ENCODE measurements at places on chromosomes 16 and 17.
A peak's percentile ranks its signal among the peaks of the same experiment; 100 is the strongest.

DNA sequence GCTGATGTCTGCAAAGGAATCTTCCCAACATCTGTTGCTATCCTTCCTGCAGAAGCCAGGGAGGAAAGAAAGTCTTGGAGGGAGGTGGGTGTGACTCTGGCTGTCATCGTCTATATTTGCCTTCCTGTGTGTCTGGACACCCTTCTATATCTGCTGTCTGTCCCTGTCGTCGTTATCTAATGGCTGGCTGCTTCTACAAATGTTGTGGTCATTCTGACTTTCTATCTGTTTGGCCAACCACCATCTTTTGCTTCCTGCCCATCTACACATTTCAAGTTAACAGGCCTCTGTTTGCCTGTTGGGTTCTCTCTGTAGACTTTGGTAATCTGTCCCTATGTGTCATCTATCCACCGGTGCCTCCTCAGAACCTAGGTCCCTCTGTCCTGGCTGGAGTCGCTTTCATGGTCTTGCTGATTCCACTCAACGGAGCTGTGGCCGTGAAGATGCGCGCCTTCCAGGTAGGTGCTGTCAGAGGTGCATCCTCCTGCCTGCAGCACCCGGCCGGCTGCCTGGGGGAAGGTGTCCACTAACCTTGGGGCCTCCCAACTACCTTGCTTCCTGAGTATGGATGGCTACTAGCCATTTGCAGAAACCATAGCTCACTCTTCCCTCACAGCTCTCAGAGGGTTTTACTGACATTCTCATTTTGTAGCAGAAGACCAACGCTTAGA is 30.2 kb downstream of the ABCC3 start:
- no peak for DNase-seq

GRCh38 chr17:18254888-18255649 is 3.5 kb downstream of the FLII start:
- no peak for DNase-seq

DNA sequence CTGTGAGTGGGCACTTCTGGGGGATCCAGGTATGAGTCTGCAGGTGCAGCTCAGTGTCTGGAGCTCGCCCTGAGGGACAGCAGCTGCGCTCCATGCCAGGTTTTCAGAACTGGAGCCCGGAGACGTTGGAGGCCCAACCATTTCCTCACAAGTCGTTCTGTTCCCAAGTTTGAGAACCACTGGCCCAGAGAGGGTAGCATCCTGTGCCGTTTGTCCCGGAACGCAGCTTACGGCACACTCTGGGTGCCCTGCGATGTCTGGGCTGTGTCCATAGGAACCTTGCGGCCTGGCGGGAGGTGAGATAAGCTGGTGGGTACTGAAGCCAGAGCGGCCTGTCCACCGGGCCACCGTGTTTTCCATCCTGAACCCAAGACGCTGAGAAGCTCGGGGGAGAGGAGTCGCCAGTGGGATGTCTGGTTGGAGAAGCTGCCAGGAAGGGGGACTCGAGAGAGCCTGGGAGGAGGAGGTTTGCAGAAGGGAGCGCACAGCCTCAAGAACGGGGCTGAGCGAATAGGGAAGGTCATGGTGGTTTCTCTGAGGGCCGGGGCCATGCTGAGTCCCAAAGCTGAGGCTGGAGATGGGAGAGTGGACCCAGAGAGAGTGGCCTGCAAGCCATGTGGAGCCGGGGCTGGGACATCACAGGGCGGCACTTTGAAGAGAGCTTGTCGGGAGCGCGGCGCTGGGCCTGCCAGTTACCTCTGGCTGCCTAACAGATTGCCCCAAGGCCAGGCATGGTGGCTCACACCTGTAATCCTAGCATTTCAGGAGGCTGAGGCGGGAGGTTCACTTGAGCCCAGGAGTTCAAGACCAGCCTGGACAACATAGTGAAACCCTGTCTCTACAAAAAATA is 211.0 kb upstream of the GSE1 start:
- no peak for DNase-seq

DNA sequence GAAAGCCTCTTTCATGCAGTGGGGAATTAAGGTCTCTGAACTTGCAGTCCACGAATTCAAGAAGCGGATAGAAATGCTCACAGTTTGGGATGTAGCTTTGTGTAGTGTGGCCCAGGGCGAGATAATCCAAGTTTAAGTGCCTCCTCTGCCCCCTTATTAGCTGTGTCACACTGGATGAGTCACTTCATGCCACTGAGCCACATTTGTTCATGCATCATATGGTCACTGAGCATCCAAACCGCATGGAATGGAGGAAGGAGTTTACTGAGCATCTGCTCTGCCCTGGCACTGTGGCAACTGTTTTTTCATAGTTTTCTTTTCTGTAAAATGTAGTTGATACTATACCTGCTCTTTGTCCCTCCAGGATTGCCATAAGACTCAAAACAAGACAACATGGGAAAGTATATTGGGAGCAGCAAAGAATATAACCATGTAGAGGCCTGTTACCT is 15.1 kb upstream of the DHX8 start:
- no peak for DNase-seq

GRCh38 chr16:17518441-17518840 is 47.7 kb upstream of the XYLT1 start:
- peak; percentile 44 for DNase-seq

GRCh38 chr17:5759501-5759925 is 175.2 kb upstream of the NLRP1 start:
- DNase-seq = no peak

DNA sequence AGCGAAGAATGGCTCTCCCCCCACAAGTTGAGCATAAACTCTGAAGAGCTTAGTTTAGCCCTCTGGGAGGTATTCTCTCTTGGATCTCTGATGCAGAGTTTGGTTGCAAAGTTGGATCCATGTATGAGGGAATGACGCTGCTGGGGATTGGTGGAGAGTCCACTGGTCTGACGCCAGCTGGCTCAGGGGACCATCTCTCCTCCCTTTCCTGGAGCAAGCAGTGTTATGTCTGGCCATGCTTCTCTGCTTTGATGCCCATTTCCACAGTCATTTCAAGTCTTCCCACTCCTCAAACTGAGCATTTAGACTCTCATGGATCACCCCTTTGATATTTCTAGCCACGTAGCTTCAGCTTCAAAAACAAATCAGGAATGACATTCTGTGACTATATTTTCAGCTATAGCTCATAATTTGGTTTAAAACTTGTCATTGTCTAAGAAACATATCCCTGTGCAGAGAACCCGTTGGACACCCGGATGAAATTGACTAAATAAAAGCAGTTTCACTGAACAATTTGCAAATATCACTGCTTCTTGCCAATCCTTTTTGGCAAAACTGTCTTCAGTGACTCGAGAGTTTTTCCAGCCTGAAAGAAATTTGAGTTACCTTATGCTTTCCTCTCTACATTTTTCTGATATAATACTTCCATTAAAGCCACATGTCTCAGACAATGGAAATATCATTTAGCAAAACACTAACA is 193.4 kb upstream of the CDH11 start:
- no peak for DNase-seq

- DNase-seq = peak; percentile 63
These were observed 9.2 kb upstream of the TVP23A start for GRCh38 chr16:10827691-10828341.

GRCh38 chr16:85243308-85243707 is 131.0 kb upstream of the CIBAR2 start:
- no peak for DNase-seq
